Small intestine (tissue), 16 donors: ENCODE measurements at places on chromosomes 6 and 20.

DNA sequence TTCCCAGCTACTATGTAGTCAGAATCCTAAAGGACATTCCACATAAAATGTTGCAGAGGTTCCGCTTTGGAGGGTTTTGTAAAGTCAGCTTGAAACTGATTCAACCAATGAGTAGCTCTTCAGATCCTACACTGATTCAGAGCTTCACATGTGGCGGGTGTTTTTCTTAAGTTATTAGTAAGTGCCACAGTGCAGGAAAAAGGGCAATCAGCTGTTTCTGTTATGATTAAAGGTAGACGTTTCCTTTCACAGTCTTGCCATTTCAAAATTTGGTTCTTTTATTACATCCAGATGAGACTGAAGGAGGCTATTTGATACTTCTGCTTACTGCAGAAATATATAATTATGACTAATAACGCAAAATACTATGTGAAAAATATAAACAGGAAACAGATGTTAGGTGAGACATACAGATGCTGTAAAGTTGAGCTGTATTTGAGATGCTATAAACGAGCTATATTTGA lies 443.9 kb downstream of the CDKAL1 start:
- H3K36me3 ChIP-seq = no peaks in the 10 kb centered on the region
- H3K27ac ChIP-seq = no peak overlapping the region
- H3K4me3 ChIP-seq = no peak overlapping the region
- DNase-seq = no peak
- no peaks in the 10 kb centered on the region for H3K4me1 ChIP-seq

GRCh38 chr6:98384334-98384733 lies 450.0 kb upstream of the POU3F2 start:
- no peak for DNase-seq
- H3K27me3 ChIP-seq = no peaks in the 10 kb centered on the region
- H3K4me3 ChIP-seq = no peak overlapping the region

GRCh38 chr6:166434336-166434735 lies 51.6 kb upstream of the MPC1 start:
- no peak for DNase-seq
- H3K4me1 ChIP-seq = no peaks in the 10 kb centered on the region
- H3K4me3 ChIP-seq = no peak overlapping the region
- H3K27ac ChIP-seq = no peak overlapping the region

- no peaks in the 10 kb centered on the region for H3K36me3 ChIP-seq
- H3K27me3 ChIP-seq = no peaks in the 10 kb centered on the region
- H3K27ac ChIP-seq = no peak overlapping the region
- no peaks in the 10 kb centered on the region for H3K4me1 ChIP-seq
- H3K4me3 ChIP-seq = no peak overlapping the region
- DNase-seq = no peak
Measured at GRCh38 chr20:48220033-48220633, 434.9 kb upstream of the SULF2 start.

DNA sequence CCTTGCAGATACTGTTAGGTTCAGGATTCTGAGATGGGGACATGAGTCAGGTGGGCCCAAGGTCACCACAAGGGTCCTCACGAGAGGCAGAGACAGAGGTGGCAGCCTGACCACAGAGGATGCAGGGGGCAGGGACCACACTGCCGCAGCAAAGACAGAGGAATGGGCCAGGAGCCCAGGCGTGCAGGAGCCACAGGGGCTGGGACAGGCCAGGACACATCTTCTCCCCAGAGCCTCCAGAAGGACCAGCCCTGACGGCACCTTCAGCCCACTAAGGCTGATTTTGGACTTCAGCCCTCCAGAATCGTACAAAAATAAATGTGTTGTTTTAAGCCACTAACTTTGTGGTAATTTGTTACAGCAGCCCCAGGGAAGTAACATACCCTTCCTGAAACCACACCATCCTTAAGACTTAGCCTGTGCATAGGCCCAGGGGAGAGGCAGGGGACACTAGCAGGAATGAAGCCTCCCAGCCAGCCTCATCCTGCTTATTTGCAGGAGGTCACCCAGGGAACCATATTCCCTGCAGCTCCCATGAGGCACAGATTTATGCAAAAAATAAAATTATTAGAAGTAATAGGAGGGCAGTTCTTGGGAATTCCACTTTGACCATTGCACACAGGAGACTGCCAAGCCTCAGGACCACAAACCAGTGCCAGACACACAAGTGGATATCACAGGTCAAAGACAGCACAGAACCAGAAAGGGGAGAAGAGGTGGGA lies 119.3 kb upstream of the CST7 start:
- no peaks in the 10 kb centered on the region for H3K27me3 ChIP-seq
- H3K4me1 ChIP-seq = no peaks in the 10 kb centered on the region
- H3K27ac ChIP-seq = no peak overlapping the region
- no peaks in the 10 kb centered on the region for H3K36me3 ChIP-seq
